ENCODE measurements at places on chromosomes 5 and 9. TPM values are rescaled to one million over a fixed set of nuclear protein-coding genes. Genes with fewer than 3 reads are reported as not detected.

TLR4 gene
- total RNA-seq: 0.33 TPM

CFAP77 gene
- total RNA-seq: not detected

TAF11L6 gene
- total RNA-seq: not detected

PAXX gene
- 64.0 TPM for total RNA-seq

BRINP1 gene
- not detected for total RNA-seq

DNA sequence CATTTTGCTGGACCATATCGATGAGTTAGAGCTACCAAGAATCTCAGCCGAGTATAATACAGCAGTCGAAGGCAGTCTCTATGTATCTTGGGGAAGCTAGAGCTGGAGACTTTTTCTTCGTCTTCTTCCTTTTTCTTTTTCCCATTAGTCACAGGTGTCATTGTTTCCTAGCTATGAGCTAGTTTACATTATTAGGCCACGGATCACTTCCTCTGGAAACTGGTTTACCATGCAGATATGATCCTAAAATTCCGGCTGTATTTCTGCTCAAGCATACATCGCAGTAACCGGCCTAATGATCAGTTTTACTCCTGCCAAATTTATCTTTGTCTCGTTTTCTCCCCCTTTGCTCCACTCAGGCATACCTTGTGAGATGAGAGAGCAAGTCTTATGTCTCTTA, 312.8 kb downstream of the ARHGAP26 start:
- H3K27me3 ChIP-seq: no peaks in the 10 kb centered on the region
- DNase-seq: no peak
- no peak overlapping the region for H3K27ac ChIP-seq
- peaks cover 28% of the 10 kb centered on the region for H3K4me1 ChIP-seq
- H3K36me3 ChIP-seq: no peaks in the 10 kb centered on the region
- no peak overlapping the region for H3K4me3 ChIP-seq

- DNase-seq: no peak
- H3K4me3 ChIP-seq: no peak overlapping the region
- H3K36me3 ChIP-seq: no peaks in the 10 kb centered on the region
- peaks cover 51% of the 10 kb centered on the region for H3K4me1 ChIP-seq
- H3K27me3 ChIP-seq: no peaks in the 10 kb centered on the region
Measured at GRCh38 chr9:94869415-94869843, 142.9 kb downstream of the AOPEP start.

- 0 out of 2 replicates have a peak overlapping the region, but pooled peaks have one; percentile 42 for H3K27ac ChIP-seq
- no peak overlapping the region for H3K4me3 ChIP-seq
- no peaks in the 10 kb centered on the region for H3K36me3 ChIP-seq
- no peak for DNase-seq
Measured at GRCh38 chr5:1119312-1119831, 7.5 kb upstream of the SLC12A7 start.

GRCh38 chr5:71662381-71662780, 56.7 kb upstream of the CARTPT start:
- DNase-seq: no peak
- no peaks in the 10 kb centered on the region for H3K27me3 ChIP-seq
- no peak overlapping the region for H3K27ac ChIP-seq
- H3K4me3 ChIP-seq: no peak overlapping the region

GRCh38 chr5:43371821-43372220, 40.4 kb downstream of the CCL28 start:
- no peak overlapping the region for H3K27ac ChIP-seq
- H3K4me1 ChIP-seq: no peaks in the 10 kb centered on the region
- no peak overlapping the region for H3K4me3 ChIP-seq
- no peaks in the 10 kb centered on the region for H3K27me3 ChIP-seq

- no peaks in the 10 kb centered on the region for H3K27me3 ChIP-seq
- H3K27ac ChIP-seq: no peak overlapping the region
- H3K36me3 ChIP-seq: no peaks in the 10 kb centered on the region
- no peak overlapping the region for H3K4me3 ChIP-seq
Measured at GRCh38 chr9:116724123-116724522, 37.0 kb downstream of the TRIM32 start.

DNA sequence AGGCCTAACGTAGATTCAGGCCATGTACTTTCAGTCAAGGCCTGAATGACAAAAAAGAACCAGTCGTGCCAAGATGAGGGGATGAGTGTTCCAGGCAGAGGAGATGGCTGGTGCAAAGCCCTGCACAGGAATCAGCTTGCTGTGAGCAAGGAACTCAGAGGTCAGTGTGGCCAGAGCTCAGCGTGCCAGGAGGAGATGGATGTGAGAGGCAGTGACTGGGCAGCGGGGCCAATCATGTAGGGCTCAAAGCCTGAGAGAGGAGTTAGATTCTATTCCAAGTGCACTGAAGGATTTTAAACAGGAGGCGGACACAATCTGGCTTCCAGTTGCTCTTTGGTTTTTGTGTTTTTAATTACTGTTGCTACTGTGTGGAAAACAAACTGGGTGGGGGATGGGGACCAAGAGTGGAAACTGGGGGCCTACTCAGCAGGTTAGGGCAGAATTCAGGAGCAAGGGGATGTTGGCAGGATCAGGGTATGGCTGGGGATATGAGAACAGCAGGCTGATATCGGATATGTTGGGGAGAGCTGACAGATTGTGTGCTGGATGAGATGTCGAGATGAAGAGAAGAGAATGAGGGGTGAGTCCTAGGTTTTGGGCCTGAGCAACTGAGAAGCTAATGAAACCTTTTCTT, 64.3 kb downstream of the ANGPTL2 start:
- no peak for DNase-seq
- no peaks in the 10 kb centered on the region for H3K27me3 ChIP-seq
- H3K4me1 ChIP-seq: no peaks in the 10 kb centered on the region
- H3K4me3 ChIP-seq: no peak overlapping the region
- no peak overlapping the region for H3K27ac ChIP-seq

DNA sequence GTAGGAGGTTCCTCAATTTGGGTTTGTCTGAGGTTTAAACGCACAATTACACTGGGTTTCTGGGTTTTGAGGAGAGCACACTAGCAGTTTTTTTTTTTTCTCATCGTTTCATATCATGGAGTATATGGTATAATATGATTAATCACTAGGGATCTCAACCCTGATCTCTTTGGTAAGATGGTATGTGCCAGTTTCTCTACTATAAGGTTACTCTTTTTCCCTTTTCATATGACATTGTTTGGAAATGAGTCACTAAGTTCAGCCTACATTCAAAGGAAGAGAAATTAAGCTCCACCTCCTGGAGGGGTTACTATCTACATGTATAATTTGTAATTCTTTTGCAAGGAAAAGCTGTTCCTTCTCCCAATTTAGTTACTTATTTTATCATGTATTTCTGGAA, 35.2 kb downstream of the MTRR start:
- no peak overlapping the region for H3K27ac ChIP-seq
- no peaks in the 10 kb centered on the region for H3K4me1 ChIP-seq
- no peaks in the 10 kb centered on the region for H3K27me3 ChIP-seq
- H3K36me3 ChIP-seq: peaks cover 9% of the 10 kb centered on the region
- no peak for DNase-seq

- no peak for DNase-seq
- no peak overlapping the region for H3K4me3 ChIP-seq
- H3K4me1 ChIP-seq: peaks cover 5% of the 10 kb centered on the region
Measured at GRCh38 chr9:94991961-94992907, 265.7 kb downstream of the AOPEP start.

DNA sequence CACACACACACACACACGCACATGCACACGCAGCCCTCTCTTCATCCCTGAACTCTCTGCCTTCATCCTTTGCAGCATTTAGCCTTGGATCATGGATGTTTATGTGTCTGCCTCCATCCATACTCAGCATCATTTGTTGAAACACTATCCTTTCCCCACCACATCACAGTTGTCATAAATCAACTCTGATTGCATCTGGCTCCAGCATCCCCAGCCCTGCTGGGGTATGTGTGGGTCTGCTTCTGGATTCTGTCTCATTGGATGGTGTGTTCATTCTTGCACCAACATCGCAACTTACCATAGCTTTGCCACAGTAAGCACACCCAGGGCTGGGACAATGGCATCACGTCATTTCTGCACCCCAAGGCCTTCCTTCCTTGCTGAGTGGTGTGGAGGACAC, 175.4 kb downstream of the RGS3 start:
- H3K4me1 ChIP-seq: no peaks in the 10 kb centered on the region
- no peak overlapping the region for H3K27ac ChIP-seq
- no peak overlapping the region for H3K4me3 ChIP-seq
- H3K36me3 ChIP-seq: no peaks in the 10 kb centered on the region
- DNase-seq: no peak

GRCh38 chr9:97807681-97808080, 45.3 kb upstream of the FOXE1 start:
- H3K36me3 ChIP-seq: no peaks in the 10 kb centered on the region
- no peaks in the 10 kb centered on the region for H3K27me3 ChIP-seq
- H3K4me1 ChIP-seq: no peaks in the 10 kb centered on the region
- H3K27ac ChIP-seq: no peak overlapping the region

- no peak for DNase-seq
- no peak overlapping the region for H3K27ac ChIP-seq
- H3K4me1 ChIP-seq: no peaks in the 10 kb centered on the region
- no peaks in the 10 kb centered on the region for H3K36me3 ChIP-seq
- no peaks in the 10 kb centered on the region for H3K27me3 ChIP-seq
Measured at GRCh38 chr9:135945969-135946368, 15.2 kb downstream of the UBAC1 start.

- H3K36me3 ChIP-seq: no peaks in the 10 kb centered on the region
- no peak overlapping the region for H3K4me3 ChIP-seq
- H3K4me1 ChIP-seq: no peaks in the 10 kb centered on the region
- DNase-seq: no peak
- no peak overlapping the region for H3K27ac ChIP-seq
Measured at GRCh38 chr5:129161830-129162229, 67.3 kb downstream of the ISOC1 start.

DNA sequence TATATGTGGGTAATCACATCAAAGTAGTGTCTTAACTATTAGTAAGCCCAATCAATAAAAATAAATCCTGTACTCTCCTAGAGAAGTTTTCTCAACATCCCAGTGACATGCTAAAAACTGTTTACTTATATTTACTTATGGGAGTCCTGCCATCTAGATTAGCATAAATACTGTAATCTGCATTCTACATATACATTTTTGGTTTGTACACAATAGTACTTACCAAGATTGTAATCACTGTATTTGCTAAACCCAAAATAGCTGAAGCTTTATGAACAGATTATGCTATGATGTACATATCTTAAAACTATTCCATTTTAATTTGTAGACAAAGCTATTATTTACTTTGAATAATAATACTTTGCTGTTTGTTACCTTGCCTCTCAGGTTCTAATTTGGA, 105.4 kb downstream of the EDIL3 start:
- no peak overlapping the region for H3K4me3 ChIP-seq
- H3K36me3 ChIP-seq: no peaks in the 10 kb centered on the region
- no peak overlapping the region for H3K27ac ChIP-seq
- DNase-seq: no peak
- H3K4me1 ChIP-seq: no peaks in the 10 kb centered on the region

DNA sequence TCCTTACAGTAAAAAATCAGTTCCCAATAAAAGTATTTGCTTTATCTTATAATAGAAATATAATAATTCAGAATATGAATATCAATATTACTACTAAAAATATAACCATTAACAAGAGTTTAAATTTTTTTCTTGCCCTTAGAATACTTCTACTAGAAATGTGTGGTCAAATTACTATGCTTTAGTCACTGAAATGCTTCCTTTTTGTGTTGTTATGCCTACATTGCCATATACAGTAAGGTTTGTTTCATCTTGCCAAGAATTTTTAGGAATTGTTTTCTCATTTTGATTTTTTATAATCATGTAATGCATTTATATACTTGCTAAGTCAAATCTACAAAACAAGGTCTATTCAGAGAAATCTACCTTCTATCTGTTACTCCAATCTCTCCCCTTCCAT, 181.7 kb downstream of the CDK5RAP2 start:
- H3K27ac ChIP-seq: no peak overlapping the region
- DNase-seq: no peak
- no peak overlapping the region for H3K4me3 ChIP-seq
- H3K36me3 ChIP-seq: peaks cover 2% of the 10 kb centered on the region

GRCh38 chr5:1468629-1469527, 23.6 kb upstream of the SLC6A3 start:
- H3K4me3 ChIP-seq: no peak overlapping the region
- no peaks in the 10 kb centered on the region for H3K27me3 ChIP-seq
- no peaks in the 10 kb centered on the region for H3K36me3 ChIP-seq

- no peak overlapping the region for H3K27ac ChIP-seq
- no peak for DNase-seq
- H3K36me3 ChIP-seq: no peaks in the 10 kb centered on the region
- H3K4me3 ChIP-seq: no peak overlapping the region
Measured at GRCh38 chr5:101679816-101680215, 616.3 kb downstream of the SLCO4C1 start.

DNA sequence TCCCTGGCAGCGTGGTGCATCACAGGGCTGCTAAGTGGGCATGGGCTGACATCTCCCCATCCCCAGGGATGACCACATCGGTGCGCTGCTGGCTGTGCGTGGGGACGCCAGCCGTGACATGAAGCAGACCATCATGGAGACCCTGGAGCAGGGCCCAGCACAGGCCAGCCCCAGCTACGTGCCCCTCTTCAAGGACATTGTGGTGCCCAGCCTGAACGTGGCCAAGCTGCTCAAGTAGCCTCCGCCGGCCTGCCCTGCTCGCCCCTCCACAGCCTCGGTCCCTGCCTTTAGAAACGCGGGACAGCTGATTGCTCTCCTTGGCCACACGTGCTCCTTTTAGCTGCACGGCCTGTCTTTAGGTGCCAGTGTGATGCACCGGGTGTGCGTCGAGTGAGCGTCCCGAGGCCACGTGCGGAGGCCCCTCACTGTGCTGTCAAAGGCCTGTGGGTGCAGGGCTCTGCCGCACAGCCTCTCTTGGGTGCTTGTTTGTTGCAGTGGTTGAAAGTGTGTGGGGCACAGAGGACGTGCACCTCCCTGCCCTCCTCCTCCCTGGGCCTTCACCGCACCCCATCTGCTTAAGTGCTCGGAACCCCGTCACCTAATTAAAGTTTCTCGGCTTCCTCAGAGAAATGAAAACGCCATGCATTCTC, 23.8 kb downstream of the EXOC3 start:
- no peaks in the 10 kb centered on the region for H3K27me3 ChIP-seq
- no peak overlapping the region for H3K27ac ChIP-seq
- H3K4me3 ChIP-seq: no peak overlapping the region
- H3K36me3 ChIP-seq: peaks cover 5% of the 10 kb centered on the region

Data from Panc1 (cell line).